ENCODE measurements at places on chromosomes 5 and 9. TPM values are rescaled to one million over a fixed set of nuclear protein-coding genes. Genes with fewer than 3 reads are reported as not detected.

Gene STKLD1
- polyA plus RNA-seq: not detected

Gene SAXO1
- not detected for polyA plus RNA-seq

Gene TMEM8B
- 7.1 TPM for polyA plus RNA-seq

Gene FOXD4L5
- polyA plus RNA-seq: not detected
